GM13977 (cell line): ENCODE measurements at places on chromosomes 2 and 18.

DNA sequence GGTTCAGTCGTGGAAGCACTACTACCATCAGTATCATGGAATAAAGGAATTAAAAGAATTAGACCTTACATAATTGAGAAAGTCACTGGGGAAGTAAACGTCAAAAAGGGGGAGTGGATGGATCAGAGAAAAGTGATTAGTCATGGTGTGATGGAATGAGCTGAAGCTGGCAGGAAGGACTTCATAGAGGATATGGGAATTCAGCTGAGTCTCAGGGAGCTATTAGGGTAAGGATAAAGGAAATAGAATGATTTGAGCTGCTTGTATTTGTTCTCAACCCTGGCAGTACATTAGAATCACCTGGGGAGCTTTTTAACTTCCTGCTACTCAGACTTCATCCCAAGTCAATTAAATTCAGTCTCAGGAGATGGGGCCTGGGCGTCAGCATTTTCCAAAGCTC, 53.4 kb upstream of the SETBP1 start:
- DNase-seq, result no peak

DNA sequence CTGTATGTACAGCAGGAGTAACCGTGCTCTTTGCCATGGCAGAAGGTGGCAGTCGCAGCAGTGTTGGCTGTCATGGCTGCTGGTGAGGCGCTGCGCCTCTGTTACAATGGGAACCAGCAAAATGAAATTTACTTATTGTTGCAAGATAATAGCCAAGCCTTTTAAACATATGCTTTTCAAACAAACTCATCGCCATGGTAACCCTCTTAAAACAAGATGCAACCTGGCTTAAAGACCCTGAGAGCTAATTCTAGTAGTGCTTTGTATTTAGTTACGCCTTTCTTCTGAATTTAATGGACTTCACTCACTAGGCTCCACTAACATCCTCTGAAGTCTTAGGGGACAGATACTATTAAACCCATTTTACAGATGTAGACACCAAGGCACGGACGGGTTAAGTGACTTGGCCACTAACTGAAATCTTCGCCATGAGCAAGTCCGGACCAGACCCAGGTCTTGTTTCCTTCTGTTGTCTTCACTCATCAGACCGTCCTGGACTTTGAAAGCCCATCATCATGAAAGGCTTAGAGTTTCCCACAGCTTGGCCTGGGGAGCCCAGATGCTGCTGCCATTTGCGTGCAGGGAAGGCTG, 111.6 kb upstream of the ODC1 start:
- DNase-seq, result no peak

- DNase-seq, result no peak
Measured at GRCh38 chr2:68755071-68755470, 20.5 kb downstream of the ARHGAP25 start.

GRCh38 chr2:114864901-114865300, 422.5 kb downstream of the DPP10 start:
- DNase-seq, result no peak

DNA sequence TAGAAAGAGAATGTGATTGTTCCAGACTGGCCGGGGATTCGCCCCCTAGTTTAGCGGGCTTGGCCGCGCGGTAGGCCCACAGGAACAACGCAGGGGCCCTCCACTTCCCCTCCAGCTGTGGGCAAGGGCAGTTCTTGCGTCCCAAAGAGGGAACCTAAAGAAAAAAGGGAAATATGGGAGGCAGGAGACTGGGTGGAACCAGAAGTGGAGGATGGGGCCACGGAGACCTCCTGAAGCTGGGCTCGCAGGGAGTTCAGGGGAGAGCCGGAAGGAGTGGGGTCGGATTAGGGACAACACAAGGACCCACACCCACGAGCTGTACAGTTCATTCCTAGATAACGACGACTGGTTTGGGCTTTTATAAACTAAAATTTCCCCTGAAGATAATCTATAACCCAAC, 18.2 kb downstream of the GNLY start:
- DNase-seq, result no peak

GRCh38 chr2:118168615-118169014, 80.3 kb downstream of the INSIG2 start:
- no peak for DNase-seq

GRCh38 chr2:190947141-190947540, 66.5 kb downstream of the GLS start:
- DNase-seq, result no peak

- no peak for DNase-seq
Measured at GRCh38 chr2:229445019-229445418, 173.9 kb upstream of the PID1 start.

DNA sequence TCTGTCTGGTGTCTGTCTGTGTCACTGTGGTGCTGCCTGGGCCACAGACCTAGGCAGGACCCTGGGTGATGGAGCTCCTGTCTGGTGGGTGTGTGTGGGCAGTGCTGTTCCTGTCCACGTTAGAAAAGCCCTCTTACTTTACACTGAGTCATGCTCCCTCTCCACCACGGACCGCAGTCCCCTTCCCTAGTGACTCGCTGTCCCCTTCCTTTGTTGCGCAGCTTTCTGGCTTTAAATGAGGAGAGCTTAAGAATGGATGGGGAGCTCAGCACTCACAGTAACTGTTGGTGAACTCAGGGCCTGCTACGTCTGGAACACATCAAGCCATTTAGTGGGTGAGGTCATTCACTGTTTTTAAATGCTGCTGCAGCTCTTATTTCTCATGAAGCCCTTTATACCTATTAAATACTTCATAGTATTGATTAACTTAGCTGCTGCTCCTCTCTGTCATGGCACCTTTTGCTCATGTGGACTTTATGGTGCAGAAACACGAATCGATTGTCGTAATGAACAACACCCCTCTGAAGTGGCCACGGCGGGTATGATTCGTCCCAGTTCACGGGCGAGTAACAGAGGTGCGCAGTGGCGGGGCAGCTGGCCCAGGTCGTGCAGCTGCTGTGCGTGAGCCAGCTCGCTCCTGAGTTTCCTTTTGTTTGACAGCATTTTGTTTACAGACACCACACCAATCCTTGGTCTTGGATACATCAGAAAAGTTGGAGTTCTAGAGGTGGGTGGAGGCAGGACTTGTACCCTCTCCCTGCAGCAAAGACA, 100.4 kb downstream of the LDLRAD4 start:
- no peak for DNase-seq

DNA sequence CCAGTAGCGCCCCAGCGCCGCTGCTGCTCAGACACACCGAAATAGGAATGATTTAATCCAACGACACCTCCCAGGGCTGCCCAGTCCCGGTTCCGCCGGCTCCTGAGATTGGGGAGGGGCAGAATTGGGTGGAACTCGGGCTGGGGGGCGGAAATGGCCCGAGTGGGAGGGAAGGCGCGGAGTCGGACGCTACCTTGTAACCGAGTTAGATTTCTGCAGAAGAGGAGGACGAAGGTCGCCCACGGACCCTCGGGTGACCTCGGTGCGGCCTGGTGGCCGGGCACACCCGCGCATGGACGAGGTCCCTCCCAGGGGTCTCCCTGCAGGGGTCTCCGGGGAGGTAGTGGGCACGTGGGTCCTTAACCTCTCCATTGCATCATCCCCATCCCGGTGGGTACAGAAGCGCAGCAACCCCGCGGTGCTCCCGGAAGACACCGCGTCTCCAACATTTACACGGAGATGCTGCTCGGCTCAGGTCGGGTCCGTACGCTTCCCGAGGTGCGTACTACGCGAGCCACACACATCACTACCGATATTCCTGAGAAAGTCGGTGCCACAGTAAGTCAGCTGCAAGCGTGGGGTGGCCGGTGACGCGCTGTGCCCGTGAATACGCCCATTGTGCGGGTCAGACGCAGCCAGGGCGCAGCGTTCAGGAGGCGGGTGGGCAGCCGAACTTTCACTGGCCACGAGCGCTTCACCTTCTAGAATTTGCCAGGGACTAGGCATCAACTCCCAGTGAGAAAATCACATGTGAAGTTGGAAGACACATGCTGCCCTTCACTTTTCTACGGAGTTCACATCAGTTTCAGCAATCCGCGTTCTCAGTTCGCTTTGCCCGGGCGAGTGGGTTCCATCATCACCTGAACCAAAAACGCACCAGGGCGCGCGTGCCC, 3.0 kb downstream of the ZNF516 start:
- DNase-seq, result peak; percentile 41

DNA sequence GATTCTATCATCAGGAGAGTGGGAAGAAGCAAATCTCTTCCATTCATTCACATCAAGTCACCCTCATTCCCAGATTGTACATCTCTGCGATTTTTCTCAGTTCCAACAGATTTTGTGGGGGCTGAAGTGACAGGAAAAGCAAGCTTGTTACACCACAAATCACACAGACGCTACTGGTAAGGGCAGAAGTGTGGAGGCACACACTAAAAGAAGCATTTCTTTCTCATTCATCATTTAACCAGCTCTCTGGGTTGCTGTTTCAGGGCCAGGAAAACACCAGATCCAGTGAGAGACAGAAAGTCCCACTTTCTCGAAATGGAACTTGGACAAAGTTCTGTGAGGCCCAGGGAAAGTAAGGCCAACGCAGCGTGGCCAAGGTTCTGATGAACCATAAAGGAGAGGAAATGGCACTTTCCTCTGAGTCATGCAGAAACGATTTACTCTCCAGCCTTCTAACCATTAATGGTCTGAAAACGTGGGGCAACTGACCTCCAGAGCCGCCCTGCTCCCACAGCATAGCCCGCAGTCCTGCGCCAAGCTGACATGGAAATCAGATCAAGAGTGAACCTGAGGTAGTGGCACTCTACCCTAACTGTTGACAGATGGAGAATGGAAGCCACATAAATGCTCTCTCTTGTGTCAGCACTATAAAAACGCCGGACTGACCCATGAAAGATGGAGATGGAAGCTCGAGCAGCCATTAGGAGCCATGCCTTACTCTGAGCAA, 191.0 kb downstream of the C1D start:
- no peak for DNase-seq

DNA sequence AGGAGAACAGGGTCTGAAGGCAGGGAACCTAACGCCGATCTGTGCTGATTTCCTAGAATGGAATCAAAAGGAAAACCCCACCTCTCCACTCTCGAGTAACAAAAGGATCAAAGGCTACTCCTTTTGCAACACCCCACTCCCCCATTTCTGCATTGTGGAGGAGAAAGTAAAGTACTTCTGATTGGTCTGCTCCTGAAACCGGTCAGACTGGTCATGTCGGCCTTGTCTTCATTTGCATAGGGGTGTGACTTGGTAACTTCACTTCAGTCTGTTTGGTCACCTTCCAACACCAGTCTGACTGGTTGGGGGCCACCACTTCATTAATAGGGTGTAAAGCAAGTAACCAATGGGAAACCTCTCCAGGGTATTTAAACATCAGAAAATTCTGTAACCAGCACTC, 771.9 kb downstream of the ERBB4 start:
- DNase-seq, result no peak

DNA sequence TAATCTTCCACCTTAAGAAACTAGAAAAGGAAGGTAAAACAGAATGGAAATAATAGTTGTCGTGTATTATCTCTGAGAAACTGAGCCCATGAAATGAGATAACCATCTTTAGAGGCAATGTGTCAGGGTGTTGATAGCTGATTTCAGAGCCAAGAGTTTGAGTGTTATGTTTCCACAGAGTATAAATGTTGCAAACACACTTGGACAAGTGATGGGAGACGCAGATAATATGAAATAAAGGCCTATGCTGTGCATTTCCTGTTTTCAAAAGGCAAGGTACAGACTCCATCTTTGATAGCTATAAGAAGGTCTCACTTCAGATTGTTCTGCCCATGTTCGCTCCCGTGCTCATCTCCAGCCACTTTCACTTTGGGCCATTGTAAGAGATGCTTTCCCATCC, 25.9 kb upstream of the DNER start:
- no peak for DNase-seq

- DNase-seq, result no peak
Measured at GRCh38 chr18:52914148-52914547, 574.2 kb downstream of the DCC start.

DNA sequence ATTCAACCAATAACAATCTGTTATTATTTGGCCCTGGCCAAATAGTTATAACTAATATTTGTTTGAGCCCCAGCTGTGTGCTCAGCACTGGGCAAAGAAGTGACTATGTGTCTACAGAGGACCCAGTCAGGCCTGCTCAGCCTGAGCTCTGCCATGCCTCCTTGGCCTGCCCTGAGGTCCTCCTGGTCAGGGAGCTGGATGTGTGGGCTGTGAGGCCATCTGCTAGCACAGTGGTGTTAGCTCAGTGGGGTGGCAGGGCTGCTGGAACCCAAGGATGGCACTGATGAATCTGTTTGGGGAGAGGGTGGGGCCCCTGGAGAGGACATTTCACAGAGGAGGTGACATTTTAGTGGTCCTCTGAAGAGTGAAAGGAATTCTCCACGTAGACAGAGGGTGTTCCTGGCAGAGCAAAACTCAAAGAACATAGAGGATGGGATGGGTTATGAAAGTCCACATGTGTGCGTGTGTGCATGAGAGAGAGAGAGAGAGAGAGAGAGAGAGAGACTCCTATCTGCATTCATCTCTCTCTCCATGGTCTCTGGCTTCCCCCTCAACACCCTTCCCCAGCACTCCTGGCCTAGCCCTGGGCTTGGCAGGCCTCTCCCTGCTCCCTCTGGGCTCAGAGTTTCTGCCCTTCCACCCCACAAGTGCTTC, 21.2 kb upstream of the ATOH8 start:
- no peak for DNase-seq

- DNase-seq, result no peak
Measured at GRCh38 chr2:217632043-217632442, 370.8 kb downstream of the TNS1 start.

DNA sequence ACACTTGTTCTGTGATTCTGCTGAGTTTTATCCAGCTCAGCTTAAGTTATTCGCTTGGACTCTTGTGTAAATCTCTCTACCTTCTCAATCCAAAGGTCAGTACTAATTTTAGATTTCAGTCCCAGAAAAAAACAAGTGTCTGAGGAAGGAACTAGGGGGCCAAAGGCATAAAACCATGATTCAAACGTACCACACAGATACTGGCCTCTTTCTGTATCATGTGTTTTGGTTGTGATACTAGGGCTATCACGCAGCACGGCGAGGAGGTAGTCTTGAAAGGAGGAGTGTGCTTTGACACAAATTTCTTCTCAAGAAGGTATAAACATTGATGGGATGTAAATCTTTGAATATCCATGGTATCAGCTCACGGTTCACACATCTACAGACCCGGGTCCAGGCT, 8.3 kb downstream of the SERPINE2 start:
- DNase-seq, result no peak

- no peak for DNase-seq
Measured at GRCh38 chr18:45102863-45103262, 422.2 kb downstream of the SETBP1 start.

DNA sequence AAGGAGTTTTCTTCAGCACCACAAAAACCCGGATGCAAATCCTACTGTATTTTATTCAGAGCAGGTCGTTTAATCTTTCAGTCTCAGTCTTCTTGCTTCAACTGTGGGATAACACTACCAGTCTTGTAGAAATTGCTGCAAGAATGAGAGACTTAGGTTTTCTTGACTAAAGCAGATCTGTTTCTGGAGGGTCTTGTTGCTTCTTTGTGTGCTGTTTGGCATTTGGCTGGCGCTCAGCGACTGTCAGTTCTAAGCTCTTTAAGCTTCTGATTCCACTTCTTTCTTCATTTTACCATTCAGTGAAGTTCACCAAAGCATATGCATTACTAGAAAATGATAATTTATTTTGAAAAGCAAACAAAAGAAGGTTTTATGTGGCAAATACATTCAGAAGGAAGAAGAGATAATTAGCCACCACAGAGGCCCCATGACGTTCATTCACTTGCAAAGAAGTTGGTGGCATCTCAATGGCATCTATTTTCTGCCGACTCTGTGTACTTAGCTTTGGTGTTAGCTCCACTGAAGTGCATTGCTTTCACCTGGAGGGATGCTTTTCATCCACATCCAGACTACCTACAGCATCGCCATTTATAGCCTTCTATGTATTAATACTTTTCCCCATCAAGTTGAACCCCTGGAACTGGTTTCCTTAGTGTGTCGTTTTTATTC, 53.7 kb downstream of the TRIB2 start:
- DNase-seq, result no peak
